Cardiac fibroblast (primary cell): ENCODE measurements at places on chromosomes 4 and X.

DNA sequence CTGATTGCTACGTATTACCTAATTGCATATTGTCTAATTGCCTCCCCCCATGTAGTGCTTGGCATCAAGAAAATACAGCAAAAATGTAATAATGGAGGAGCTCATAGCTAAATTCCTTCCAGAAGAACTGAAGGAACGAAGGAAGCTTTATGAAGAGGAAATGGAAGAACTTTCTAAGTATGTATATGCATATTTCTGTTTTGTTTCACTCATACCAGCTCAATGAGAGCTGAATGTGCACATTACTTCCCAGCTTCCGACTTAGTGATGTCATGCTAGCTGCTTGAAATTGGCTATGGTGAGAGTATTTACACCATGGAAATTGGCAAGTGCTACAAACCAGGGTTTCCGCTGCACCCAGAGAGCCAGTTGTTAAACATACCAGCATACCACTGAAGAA is 34.7 kb downstream of the LONRF3 start:
- DNase-seq: no peak

- DNase-seq: no peak
Measured at GRCh38 chr4:155001251-155001650, 207.2 kb upstream of the NPY2R start.

- DNase-seq: no peak
Measured at GRCh38 chr4:1261107-1261928, 12.4 kb upstream of the CTBP1 start.

GRCh38 chrX:134935276-134935675 is 55.5 kb upstream of the SMIM10 start:
- DNase-seq: no peak

DNA sequence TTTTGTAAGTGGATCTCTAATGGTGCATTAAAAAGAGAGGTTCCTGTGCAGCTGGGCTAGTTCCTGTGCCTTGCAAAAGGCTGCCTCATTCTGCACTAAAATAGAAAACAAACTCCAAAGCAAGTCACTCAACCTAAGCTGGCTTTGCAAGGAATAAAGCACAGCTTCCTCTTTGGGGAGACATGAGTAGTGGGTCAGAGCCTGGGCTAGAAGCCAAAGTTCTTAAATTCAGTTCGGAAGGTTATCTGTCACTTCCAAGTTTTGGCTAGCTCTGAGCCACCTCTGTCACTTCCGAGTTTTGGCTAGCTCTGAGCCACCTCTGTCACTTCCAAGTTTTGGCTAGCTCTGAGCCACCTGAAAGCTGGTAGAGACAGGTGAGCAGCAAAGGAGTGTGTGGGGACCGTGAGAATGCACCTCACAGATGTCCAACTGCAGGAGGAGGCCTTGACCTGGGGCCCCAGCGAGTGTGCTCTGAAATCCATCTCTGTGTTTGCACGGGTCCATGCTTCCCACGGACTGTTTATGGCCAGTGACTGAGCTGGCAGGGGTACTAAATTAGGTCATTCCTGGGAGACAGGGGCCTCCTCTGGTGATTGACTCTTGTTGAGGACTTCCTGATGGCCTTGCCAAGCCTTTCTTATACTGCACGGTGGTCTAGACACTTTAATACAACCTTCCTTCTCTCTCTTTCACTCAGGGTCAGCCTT is 36.4 kb upstream of the MAMLD1 start:
- no peak for DNase-seq

- peak; percentile 26 for DNase-seq
Measured at GRCh38 chr4:153204728-153205648, 745 bp downstream of the TRIM2 start.

DNA sequence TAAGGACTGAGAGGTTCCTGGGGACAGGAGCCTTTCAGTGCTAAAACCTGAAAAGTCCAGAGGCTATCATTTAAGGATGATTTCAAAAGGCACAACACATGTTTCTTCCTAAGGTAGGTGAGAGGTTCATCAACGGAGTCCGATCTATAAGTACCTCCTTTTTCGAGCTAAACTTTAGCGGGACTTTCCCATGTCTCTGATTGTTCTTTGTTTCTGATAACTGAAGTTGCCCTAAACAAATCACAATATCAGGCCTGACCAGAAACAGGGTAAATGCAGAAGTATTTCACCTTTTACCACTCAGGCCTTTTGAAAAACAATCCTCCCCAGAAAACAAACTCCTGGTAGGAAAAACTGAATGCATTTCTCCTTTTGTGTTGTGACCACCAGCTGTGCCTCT is 17.6 kb downstream of the PIR start:
- DNase-seq: no peak

DNA sequence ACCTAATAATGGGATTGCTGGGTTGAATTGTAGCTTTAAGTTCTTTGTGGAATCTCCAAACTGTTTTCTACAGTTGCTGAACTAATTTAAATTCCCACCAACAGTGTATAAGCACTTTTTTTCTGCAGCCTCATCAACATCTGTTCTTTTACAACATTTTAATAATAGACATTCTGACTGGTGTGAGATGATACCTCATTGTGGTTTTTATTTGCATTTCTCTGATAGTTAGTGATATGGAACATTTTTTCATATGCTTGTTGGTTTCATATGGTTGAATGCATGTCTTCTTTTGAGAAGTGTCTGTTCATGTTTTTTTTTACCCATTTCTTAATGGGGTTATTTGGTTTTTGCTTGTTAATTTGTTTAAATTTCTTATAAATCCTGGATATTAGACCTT is 1718.9 kb downstream of the C4orf33 start:
- DNase-seq: no peak

- no peak for DNase-seq
Measured at GRCh38 chrX:87808576-87809243, 291.1 kb downstream of the KLHL4 start.

DNA sequence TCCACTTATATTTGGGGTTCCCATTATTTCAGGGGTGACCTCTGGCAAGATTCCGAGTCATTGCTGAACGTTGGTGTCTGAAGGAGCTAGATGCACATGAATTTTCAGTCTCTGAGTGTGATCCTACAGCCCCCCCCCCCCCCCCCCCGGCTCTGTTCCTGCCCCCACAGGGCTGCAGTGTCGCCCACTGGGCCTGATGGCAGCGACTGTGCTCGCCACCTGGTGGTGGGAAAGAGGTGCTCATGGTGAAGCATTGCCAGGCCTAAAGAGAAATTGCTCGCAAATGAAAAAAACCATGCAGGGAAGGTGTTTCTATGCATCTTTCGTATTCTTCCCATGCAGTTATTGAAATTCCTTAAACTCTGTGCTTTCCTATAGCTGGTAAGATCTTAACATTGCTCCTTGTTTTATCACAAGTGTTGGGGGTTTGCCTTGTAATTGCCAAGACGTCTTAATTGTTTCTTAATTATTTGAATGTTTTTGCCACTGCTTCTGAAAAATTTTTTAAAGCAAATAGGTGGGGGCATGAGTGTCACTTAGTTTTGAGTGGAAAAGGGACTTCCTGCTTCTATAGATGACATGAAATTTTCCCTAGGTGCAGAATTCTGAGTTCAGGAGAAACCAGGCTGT is 63.2 kb downstream of the CLDN22 start:
- DNase-seq: peak; percentile 63
